ENCODE measurements at places on chromosomes 5 and 9. TPM values are rescaled to one million over a fixed set of nuclear protein-coding genes. Genes with fewer than 3 reads are reported as not detected.

CER1 gene
- total RNA-seq: not detected

BOD1 gene
- 101 TPM for total RNA-seq

KCTD16 gene
- total RNA-seq: 33.0 TPM

SPINK4 gene
- not detected for total RNA-seq

CCDC69 gene
- total RNA-seq: 2.0 TPM

C9orf50 gene
- not detected for total RNA-seq

ASS1 gene
- total RNA-seq: 111 TPM

UGT3A1 gene
- not detected for total RNA-seq

GKAP1 gene
- 0.55 TPM for total RNA-seq

SLC9A3 gene
- 0.65 TPM for total RNA-seq

FLT4 gene
- total RNA-seq: 0.46 TPM

FAT2 gene
- 0.05 TPM for total RNA-seq

RXRA gene
- 12.4 TPM for total RNA-seq

SYK gene
- total RNA-seq: not detected

LMX1B gene
- total RNA-seq: not detected

FCHSD1 gene
- 61.7 TPM for total RNA-seq

PCBD2 gene
- 5.6 TPM for total RNA-seq

CXCL14 gene
- total RNA-seq: 0.97 TPM

EIF4E1B gene
- not detected for total RNA-seq

PPP1R26 gene
- 10.4 TPM for total RNA-seq

CDC26 gene
- total RNA-seq: 40.7 TPM

SFXN1 gene
- total RNA-seq: 234 TPM

GRM6 gene
- not detected for total RNA-seq

PLEKHG4B gene
- 0.30 TPM for total RNA-seq

ATP6V0E1 gene
- 291 TPM for total RNA-seq

MYO10 gene
- 264 TPM for total RNA-seq

CTXN3 gene
- not detected for total RNA-seq

JADE2 gene
- 14.3 TPM for total RNA-seq

DNAH5 gene
- 1.1 TPM for total RNA-seq

GFPT2 gene
- total RNA-seq: 233 TPM

SLC27A6 gene
- under 0.01 TPM for total RNA-seq

DRD1 gene
- not detected for total RNA-seq

ADAMTS12 gene
- total RNA-seq: 179 TPM

LCN15 gene
- total RNA-seq: not detected

ITGA2 gene
- total RNA-seq: 72.5 TPM

PLCXD3 gene
- total RNA-seq: under 0.01 TPM

OR13F1 gene
- total RNA-seq: not detected

ARL10 gene
- 23.8 TPM for total RNA-seq

C6 gene
- total RNA-seq: not detected

CDH6 gene
- 82.3 TPM for total RNA-seq

PLAC8L1 gene
- total RNA-seq: 0.59 TPM

PKD2L2 gene
- not detected for total RNA-seq

NUTM2F gene
- not detected for total RNA-seq

TPD52L3 gene
- not detected for total RNA-seq

All from smooth muscle cell of the umbilical artery (primary cell).